Stomach (tissue), 19 donors: ENCODE measurements at places on chromosomes 6 and 20. TPM values are rescaled to one million over a fixed set of nuclear protein-coding genes. Genes with fewer than 3 reads are reported as not detected.
A peak's percentile ranks its signal among the peaks of the same experiment; 100 is the strongest.

The DPPA5 gene
- total RNA-seq = not detected

The BFSP1 gene
- total RNA-seq = not detected

The CCM2L gene
- 4.4 TPM for total RNA-seq

The GTF3C6 gene
- total RNA-seq = 5.5 TPM

DNA sequence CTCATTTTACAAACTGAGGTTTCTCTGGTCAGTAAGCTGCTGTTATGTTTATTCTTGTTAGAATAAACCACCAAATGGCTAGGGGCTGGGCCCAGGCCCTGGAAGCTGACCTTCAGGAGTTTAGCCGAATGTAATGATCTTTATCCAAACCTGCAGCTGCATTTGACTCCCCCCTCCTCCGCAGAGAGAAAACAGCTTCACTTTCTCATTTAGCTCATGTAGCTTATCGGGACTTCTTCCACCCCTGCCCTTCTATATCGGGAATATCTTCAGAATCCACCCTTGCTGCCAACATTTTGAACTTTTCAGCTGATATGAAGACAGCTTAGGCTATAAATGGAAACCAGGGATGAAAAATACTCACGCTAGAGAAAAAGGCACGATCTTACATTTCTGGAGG lies 102.6 kb downstream of the ZMYND8 start:
- no peak for DNase-seq

DNA sequence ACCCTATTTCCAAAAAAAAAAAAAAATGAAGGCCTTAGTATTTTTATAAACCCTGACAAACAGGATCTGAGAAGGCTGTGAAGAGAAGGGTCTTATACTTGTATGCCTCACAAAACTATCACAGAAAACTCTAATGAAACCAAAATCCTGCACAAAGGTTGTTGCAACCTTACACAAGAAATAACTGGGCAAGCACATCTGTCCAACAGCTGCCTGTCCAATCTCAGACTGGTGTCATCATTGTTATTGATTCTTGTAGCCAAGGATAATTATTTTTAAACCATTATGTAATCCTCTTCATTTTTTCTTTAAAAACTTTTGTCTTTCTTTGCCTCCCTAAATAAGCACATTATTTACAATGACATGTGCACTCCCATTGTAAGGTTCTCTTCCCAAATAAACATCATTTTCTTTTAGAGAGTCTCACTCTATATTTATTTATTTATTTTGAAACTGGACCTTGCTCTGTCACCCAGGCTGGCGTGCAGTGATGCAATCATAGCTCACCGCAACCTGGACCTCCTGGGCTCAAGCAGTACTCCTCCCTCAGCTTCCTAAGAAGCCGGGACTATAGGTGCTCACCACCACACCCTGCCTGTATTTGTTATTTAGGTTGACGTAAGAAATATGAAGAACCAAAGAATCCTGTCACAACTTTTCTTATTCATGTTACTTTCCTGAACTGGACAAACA lies 697.1 kb downstream of the DOK5 start:
- no peak for DNase-seq

DNA sequence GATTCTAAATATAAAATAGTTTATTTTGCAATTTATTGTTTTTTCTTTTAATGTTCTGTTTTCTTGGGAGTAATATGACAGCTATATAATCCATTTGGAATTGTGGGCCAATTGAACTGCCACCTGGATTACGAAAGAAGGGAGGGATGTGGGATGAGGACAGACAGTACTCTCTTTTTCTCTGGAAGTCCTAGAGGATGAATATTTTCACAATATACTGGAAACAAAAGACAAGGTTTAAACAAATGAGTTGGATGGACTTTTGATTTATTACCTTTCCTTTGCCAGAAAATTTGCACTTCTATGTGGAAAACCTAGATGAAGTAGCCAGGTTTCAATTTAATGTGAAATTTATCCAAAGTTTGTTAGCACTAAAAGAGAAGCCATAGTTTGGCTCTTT lies 325.5 kb upstream of the IMPG1 start:
- no peak for DNase-seq

GRCh38 chr6:116840091-116840490 lies 11.2 kb upstream of the GPRC6A start:
- no peak for DNase-seq

GRCh38 chr6:122068291-122068769 lies 331.1 kb upstream of the HSF2 start:
- no peak for DNase-seq

- peak; percentile 1 for DNase-seq
These were observed 121.3 kb upstream of the CST7 start for GRCh38 chr20:24827603-24828295.

GRCh38 chr20:33842346-33842745 lies 31.2 kb downstream of the CHMP4B start:
- DNase-seq = no peak

GRCh38 chr20:12965212-12965869 lies 43.4 kb upstream of the SPTLC3 start:
- no peak for DNase-seq

DNA sequence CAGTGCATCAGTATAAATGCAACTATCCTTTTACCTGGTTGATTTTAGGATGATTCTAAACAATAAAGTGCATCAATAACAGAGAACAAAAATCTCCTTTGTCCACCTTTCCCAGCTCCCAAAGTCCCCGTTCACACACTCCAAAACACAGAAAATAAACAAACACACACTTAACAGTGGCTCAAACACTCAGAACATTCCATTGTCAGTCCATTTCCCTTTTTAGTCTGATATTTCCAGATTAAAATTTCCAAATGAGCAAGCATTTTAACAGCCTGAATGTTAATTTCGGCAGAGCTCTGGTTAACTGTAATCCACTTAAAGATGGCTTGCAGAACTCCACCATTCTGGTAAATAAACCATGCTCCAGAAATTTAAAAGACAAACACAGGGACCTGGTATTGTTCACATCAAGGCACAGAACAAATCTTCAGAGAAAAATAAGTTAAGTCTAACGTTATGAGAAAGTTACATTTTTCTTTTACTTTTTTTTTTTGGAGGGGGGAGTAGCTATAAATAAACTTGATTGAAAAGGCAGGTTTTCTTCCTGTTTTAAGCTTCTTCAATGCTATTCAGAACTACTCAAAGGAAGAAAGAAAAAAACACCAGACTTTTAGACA lies 100.8 kb downstream of the DST start:
- DNase-seq = no peak

DNA sequence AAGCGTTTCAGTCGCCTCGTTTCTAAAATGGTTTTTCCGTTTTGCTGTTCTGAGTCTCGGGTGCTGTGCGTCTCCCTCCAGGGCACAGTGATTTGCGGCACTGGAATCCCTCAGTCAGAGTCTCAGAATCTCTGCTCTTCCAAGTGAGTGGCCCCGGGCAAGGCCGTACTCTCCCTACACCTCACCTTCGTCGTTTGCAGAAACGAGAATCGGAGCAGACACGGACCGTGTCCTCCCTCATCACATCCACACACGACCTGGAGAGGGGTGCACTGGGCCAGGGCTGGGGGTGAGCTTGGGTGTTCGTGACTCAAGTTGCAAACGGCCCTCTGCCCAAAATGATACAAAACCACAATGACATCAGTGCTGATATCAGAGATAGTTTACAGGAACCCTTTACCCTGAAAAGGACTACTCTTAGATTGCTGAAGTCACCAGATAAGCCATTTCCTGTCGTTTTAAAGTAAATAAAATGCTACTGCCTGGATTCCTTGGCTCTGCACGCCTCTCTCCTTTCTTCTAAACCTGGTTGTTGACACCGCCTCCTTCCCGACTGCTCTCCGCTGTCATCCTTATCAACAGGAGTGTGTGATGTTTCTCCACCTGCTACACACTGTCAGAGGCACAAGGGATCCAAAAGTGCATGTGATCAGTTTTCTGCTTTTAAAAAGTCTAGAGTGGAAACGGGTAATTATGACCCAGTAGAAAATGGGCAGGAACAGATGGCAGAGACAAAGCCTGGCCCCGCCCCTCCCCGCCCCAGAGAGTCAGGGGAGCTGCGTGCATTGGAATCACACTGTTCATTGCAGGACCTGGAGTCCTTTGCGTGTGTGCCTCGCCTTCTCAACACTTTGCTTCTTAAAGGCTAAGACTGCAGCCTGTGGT lies 38.4 kb downstream of the KIF25 start:
- DNase-seq = no peak

The TINAG gene
- total RNA-seq = 3.5 TPM

GRCh38 chr20:14334306-14334930 lies 3.0 kb downstream of the FLRT3 start:
- peak; percentile 47 for DNase-seq

DNA sequence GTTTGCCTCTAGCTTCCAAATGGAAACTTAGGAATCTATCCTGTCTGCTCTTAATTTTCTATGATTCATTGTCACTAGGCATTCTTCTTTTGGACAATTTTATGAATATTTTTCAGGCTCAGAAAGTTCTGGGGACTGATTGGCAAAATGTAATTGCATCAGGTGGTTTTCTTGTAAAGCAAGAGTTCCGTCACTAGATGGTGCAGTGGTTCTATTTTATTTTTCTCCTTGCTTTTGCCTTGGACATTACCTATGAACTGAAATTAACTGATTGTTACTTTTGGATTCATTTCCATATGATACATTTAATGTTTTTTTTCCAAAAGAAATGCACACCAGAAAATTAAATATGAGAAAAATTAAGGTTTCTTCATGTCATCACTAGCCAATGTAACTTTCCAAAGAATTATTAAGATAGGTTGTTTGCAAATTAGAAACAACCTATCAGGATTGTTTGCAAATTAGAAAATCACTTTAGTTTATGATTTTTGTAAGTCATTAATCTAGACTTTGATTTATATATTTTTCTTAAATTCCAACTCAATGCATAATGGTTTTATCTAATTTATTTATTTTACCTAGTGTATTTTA lies 48.0 kb downstream of the TMEM170B start:
- DNase-seq = peak; percentile 82

The DSTN gene
- 430 TPM for total RNA-seq

DNA sequence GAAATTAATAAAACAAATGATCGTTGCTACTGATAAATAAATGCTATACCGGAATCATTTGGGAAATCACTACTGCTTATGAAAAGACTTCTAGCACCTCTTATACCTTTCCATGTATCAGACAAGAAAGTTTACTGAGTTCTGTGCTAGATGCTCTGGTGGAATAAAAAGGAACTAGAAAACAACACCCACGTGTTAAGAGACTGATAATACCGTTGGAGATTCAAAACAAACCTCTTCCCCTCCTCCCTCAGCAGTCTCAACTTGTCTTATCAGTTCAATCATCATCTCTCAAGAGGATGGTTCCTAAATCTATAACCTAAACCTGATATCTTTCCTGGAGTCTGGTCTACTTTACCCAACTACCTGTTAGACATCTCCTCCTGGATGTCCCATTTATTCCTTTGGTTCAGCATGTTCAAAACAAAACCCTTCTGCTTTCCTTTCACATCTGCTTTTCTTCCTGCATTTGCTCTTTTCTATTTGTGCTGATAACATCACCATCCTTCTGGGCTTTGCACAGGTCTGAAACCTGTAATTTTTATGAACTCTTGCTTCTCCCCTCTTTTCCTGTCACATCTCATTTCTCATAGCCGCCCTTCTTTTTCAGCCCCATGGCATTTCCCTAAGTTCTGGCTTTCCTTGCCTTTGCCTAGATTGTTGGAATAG lies 122.2 kb downstream of the COL19A1 start:
- no peak for DNase-seq

The MYB gene
- not detected for total RNA-seq

- no peak for DNase-seq
These were observed 33.1 kb upstream of the SEC63 start for GRCh38 chr6:107991061-107991460.

The EPHA7 gene
- 14.1 TPM for total RNA-seq

DNA sequence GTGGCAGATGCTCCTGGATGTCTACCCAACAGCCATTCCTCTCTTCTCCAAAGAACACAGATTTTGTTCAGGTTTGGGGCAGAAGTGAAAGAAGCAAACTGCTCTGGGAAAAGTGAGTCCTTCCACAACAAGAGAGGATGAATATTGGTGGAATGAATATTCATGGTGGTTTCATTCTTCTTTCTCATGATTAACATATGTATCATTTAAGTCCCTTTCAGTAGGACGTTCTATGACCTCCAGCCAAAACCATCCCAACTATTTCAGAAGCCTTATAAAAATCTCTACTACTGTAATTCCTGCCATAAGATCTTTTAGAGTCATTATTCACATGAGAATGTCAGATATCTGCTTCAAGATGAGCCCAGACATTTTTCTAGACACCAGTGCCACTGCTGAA lies 44.4 kb downstream of the MDN1 start:
- DNase-seq = no peak

DNA sequence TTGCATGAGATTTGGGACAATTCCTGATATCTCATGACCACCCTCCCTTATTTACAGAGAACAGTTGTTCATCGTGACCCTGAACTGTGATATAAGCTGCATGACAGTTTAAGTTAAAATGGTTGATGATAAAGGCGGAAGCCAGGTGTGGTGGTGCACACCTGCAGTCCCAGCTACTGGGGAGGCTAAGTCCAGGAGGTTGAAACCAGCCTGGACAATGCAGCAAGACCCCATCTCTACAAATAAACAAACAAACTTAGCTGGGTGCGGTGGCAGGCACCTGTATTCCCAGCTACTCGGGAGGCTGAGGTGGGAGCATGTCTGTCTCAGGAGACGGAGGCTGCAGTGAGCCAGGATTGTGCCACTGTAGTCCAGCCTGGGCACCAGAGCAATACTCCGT lies 24.1 kb downstream of the COL20A1 start:
- DNase-seq = no peak

The PDYN gene
- total RNA-seq = not detected

GRCh38 chr6:94341173-94341572 lies 921.8 kb upstream of the EPHA7 start:
- no peak for DNase-seq

DNA sequence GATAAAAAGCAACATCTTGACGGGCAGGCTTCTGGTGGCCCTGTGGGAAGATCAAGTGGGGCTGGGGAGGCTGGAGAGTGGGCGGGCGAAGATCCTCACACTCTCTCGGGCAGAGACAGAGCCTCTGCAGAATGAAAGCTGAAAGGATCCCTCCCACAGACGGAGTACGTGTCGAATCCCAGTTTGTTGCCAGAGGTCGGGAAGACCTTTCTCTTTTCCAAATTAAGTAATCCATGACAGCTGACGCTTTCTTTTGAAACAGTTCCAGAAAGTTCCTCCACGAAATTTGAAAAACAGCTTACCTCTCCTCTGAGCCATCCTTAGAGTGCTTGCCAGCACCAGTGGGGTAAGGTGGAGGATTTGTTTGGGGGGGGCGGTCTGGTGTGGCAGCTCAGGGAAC lies 155.6 kb upstream of the SMLR1 start:
- no peak for DNase-seq

- no peak for DNase-seq
These were observed 24.4 kb upstream of the ADTRP start for GRCh38 chr6:11802886-11803590.

- no peak for DNase-seq
These were observed 696.7 kb downstream of the PTPRT start for GRCh38 chr20:42493001-42493400.
